ELF-1 (cell line): ENCODE measurements at places on chromosomes 3 and 15.

DNA sequence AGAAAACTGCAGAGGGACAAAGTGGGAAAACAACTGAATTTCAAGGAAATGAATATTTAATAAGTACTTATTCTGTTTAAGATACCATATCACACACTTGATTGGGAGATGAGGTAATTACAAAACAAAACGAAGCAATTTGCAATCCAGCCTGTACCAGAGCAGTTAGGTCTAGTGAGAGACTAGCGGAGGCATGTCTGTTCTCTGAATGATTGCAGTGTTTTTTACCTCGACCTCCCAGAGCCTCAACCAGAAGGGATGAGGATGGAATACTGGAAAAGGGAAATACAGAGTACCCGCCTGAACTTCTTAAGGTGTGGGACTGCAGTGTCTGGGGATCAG is 59.5 kb downstream of the PIK3CB start:
- DNase-seq, result no peak

DNA sequence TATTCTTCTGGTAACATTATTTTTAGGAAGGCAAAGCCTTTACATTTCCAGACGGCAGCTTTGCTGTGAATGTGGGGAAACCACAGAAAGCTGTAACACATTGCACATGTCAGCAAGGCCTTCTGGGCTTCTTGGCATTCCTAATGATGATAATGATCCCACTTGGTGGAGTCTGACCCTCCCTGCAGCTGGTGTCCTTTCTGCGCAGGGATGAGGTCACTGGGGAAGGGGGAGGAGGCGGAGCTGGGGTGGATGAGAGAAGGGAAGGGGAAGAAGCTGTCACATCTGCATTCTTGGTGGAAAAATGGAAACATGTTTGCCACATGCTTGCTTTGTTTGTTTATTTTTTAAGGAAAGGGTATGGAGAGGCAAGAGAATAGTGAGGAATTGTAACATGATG is 68.6 kb downstream of the FILIP1L start:
- peak; percentile 54 for DNase-seq

DNA sequence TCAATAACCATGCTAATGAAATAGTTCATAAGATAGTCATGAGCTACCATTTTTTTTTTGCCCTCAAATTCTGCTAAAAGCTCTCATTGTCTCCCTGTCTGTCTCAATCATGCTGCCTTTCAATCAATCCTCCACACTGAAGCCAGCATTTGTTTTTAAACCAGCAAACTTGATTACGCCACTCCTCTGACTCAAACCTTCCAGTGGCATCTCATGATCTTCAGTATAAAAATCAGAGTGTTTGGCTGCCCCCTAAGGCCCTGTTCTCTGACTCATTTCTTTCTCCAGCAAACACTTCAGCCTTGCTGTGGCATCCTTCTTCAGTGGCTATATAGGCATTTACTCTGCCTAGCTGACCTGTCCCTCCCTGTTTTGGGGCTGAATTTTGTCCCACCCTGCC is 36.0 kb upstream of the EOMES start:
- no peak for DNase-seq

- DNase-seq, result no peak
Observed at GRCh38 chr15:69544365-69545113, 91.9 kb downstream of the RPLP1 start.

GRCh38 chr3:179072100-179072438 is 460 bp upstream of the ZMAT3 start:
- no peak for DNase-seq
